Ecto neural progenitor cell (in vitro differentiated cells): ENCODE measurements at places on chromosomes 5 and 9.
A peak's percentile ranks its signal among the peaks of the same experiment; 100 is the strongest.

- DNase-seq: peak; percentile 93
These were observed 2.0 kb downstream of the PDLIM7 start for GRCh38 chr5:177495243-177496060.

DNA sequence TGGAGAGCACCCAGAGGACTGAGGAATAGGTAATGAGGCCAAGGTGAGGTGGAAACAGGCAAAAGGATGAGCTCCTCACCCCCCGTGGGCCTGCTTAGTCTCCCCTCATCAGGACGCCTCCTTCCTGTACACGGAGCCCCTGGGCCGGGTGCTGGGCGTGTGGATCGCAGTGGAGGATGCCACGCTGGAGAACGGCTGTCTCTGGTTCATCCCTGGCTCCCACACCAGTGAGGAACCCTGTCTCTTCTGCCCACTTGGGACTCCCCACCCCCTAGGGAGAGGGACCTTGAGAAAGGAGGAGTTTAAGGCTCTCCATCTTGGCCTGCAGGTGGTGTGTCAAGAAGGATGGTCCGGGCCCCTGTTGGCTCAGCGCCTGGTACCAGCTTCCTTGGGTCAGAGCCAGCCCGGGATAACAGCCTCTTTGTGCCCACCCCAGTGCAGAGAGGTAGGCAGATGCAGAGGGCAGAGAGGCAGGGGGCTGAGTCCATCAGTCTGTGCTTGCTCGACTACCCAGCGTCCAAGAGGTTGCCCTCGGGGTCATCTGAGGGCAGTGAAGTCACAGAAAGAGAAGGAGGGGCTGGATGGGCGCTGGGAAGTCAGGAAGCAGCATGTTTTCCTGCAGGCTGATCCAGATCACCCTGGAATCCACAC, 7.0 kb downstream of the DOLK start:
- DNase-seq: no peak

DNA sequence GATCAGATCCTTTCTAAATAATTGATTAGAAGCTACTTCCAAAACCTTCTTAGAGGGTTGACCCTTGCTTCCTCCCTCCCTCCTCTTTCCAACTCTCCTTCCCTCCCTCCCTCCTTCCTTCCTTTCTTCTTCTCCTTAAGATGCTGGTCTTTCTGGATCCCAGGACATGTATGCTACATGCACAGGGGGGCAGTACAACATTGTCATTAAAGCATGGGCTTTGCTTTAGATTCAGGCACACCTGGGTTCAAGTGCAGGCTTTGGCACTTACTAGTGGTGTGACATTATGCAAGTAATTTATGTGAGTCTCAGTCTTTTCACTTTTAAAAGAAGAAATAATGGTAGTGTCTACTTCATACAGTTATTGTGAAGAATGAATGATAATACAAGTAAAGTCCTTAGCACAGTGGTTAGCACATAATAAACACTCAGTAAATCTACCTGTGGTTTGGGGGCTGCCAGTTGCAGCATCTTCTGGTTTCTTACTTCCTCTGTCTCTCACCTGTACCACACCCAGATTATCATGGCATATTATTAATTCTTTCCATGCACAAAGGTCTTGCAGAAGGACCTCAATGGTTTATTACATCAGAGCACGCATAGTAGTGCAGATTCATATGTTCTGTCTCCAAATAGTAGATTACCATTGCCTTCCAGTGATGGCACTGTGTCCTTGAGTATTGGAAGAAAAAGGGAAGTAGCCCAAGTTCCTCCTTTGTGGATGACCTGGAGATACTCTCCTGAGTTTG, 154.1 kb downstream of the ARHGAP26 start:
- no peak for DNase-seq

- DNase-seq: no peak
These were observed 85.3 kb upstream of the CTSV start for GRCh38 chr9:97124256-97124655.

GRCh38 chr5:143772621-143773020, 39.3 kb upstream of the HMHB1 start:
- no peak for DNase-seq

DNA sequence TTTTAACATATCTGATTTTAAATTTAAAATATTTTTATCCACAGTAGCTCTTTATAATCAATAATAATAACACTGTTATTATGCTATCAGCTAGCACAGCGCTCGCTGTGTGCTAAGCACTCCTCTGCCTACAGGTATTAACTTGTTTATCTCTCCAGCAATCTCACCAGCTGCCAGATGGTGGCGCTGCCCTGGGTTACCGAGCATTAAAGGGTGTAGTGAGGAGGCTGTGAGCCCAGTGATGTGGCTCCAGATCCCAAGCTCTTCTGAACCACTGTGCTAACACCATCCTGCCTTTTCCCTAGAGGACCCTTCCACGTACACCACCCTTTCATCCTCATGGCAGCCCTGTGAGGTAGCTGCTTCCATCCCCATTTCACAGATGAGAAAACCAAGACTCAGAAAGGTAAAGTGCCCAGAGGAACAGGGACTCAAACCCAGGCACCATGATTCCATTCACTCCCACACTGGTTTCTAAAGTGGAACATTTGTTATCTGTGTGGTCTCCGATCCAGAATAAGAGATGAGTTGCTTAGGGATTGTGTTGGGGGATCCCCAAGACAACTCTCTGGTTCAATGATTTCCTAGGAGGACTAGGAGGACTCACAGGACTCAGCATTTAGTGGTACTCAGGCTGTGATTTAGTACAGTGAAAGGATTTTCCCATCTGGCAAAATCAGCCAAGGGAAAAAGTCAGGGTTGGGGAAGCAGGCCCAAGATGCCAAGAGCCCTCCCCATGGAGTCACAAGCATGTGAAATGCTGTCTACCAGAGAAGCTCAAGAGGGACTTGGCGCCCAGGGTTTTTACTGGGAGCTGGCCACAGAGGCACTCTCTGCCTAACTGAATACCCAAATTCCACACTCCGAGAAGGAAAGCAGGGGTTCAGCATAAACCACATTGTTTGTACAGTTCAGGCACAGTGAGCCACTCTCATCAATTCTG, 7.0 kb downstream of the IGFBPL1 start:
- no peak for DNase-seq

GRCh38 chr9:13942695-13943094, 371.2 kb downstream of the NFIB start:
- DNase-seq: no peak

DNA sequence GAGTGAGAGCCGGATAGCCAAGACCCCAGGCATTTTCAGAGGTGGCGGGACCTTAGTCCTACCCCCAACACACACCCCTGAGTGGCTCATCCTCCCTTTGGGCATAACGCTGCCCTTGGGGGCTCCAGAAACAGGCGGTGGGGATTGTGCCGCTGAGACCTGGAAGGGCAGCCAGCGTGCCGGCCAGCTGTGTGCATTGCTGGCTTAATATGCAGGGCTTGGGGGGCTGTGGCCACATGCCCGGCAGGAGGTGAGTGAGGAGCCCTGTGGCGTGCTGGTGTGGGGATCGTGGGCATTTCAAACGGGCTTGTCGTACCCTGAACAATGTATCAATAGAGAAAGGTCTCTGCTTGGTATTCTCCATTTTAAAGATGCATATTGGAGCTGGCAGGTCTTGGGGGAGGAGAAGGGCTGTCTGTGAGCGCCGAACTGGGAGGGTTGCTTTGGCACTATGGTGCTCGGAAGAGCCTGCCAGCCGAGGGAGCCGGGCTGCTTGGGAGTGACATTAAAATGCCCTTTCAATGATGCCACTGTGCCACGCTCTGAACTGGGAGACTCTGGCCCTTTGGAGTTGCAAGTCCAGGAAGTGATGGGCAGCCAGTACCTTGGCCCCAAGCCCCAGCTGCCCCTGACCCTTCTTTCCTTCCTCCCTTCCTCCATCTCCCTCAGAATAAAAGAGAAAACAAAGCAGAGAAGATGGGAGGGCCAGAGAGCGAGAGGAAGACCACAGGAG, 11.2 kb upstream of the OLFM1 start:
- DNase-seq: peak; percentile 32

DNA sequence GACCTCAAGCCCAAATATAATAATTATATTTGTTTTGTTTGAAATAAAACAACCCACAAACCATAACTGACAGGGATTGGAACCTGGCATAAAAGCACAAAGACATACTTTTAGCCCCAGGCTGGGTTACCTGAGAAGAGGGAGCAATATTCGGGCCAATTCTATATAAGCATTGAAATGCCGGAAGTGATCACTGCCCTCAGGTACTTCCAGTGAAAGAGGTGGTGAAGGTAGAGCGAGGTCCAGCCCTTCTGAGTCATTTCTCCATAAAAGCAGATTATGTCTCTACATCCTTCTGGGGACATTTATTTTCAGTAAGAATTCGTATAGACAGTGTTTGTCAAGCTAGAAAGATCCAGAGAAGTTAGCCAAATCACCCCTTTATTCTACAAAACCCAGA, 59.6 kb downstream of the GCNT4 start:
- no peak for DNase-seq

GRCh38 chr9:93522736-93523135, 53.6 kb upstream of the PHF2 start:
- no peak for DNase-seq

DNA sequence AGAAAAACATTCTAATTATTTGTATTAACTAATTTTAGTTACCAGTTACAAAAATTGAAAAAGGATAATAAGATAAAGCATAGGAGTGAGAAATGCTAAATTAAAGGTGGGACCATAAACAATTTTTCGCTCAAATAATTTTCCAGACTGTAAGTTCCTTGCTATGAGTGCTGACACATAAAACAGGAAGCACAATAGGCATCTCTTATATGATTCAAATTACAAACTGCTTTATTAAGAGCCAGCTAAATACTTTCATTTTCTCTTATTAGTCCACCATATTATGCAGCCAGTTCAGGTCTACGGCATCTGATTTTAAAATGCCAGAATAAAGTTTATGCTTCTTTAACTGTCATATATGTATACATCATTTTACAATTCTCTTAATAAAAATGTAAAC, 4.4 kb downstream of the RC3H2 start:
- DNase-seq: no peak

- DNase-seq: no peak
These were observed 3.2 kb downstream of the SH3RF2 start for GRCh38 chr5:145939540-145940065.

DNA sequence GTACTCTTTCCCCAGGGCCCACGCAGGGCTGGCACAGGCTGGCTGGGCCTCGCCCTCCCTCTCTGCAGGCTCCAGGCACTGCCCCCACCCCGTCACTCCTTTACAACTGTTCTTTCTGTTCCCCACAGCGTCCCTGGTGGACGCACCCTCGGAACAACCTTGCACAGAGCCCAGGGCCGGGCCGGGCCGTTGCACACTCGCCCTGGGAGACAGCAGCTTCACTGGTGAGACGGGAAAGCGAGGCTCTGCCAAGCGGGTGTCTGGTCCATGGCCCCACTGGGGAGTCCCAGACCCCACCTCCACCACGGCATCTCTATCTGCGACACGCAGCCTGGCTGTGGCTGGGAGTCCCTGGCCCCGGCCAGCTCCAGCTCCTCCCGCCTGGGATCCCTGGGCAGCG, 18.4 kb upstream of the QSOX2 start:
- no peak for DNase-seq

- no peak for DNase-seq
These were observed 6.2 kb downstream of the FER start for GRCh38 chr5:108753877-108754276.

- no peak for DNase-seq
These were observed 64.7 kb downstream of the FGF1 start for GRCh38 chr5:142621227-142621626.
